ENCODE measurements at places on chromosomes 11 and 22.

DNA sequence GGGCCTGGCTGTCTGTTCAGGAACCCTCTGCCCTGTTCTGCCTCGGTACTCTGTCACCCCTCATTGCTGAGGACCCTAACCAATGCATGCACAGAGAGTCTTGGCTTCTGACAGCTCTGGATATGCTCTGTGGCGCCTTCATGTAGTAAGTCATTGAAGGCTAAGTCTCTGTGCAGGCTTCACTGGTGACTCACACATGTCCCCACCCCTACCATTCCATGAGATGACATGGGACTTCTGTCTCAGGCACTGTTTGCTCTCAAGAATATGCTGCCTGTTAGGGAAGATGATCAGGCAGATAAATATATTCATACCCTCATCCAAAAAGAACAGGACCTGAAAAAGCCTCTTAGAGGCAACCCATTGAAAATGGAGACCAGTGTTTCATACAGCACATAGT is 43.6 kb upstream of the HORMAD2 start:
- no peak for DNase-seq

DNA sequence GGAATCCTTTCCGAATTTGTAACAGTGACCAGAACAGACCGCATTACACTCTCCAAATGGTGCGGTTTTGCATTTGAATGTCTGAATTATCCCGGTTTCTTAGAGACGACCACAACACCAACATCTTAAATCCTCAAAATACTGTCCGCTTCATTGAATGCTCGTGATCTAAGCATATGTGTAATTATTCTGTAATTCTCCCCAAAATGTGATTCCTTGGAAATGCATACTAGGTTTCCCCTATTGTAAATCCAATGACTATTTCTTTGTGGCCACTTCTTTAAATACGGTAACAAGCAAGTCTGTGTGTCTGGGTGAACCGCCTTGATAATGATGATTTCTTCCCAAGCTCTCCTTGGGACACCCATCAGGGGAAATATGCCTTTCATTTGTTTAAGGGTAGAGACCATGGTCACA is 87.3 kb upstream of the DBX1 start:
- peak; percentile 25 for DNase-seq

GRCh38 chr11:76210931-76211851 is 4.9 kb upstream of the WNT11 start:
- no peak for DNase-seq

GRCh38 chr11:118401880-118402590 is 629 bp downstream of the ATP5MG start:
- peak; percentile 91 for DNase-seq

DNA sequence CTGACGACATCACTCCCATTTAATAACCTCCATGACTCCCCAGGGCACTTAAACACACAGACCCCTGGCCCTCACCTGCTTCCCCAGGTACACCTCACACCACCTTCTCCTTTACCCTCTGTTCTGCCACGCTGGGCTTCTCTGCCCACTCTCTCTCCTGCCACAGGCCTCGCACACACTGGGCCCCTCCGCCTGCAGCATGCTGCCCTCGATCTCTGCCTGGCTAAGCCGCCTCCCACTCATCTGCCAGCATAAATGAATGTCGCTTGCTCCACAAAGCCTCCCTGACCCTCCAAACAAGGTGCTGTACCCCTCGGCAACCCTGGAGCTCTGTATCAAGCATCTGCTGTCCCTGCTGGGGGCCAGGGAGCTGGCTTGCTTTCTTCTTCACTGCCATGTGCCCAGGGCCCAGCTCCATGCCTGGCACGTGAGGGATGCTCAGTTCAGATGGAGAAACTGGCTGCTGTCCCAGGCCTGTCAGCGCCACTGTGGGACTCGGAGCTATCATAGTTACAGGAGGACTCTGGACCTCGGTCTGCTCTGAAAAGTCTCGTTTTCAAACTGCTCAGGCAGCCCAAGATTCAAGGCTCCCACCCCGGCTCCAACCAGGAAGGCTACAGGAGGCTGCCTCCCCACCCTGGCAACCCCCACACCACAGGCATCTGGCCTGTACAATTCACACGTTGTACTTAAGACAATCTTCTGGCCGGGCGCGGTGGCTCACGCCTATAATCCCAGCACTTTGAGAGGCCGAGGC is 11.9 kb downstream of the TTLL1 start:
- no peak for DNase-seq

GRCh38 chr22:19568337-19569275 is 44.4 kb upstream of the CLDN5 start:
- peak; percentile 87 for DNase-seq

DNA sequence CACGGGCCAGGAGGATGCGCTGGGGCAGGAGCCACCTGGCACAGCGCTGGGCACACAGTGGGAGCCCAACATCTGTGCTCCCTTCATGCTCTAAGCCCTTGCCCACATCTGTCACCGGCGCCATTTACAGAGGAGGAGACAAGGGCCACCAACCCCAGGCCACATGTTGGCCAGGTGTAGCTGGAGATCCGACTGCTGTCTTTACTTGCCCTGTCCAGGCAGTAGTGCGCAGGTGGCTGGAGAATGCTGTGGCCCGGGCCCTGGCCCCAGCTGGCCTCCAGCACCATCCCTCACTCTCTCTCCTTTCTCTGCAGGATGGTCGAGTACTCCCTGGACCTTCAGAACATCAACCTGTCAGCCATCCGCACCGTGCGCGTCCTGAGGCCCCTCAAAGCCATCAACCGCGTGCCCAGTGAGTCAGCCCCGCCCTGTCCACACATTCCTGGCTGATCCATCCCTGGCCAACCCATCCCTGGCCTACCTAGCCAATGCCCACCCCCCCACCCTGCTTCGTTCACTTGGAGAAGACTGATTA is 48.5 kb downstream of the CACNA1I start:
- no peak for DNase-seq

DNA sequence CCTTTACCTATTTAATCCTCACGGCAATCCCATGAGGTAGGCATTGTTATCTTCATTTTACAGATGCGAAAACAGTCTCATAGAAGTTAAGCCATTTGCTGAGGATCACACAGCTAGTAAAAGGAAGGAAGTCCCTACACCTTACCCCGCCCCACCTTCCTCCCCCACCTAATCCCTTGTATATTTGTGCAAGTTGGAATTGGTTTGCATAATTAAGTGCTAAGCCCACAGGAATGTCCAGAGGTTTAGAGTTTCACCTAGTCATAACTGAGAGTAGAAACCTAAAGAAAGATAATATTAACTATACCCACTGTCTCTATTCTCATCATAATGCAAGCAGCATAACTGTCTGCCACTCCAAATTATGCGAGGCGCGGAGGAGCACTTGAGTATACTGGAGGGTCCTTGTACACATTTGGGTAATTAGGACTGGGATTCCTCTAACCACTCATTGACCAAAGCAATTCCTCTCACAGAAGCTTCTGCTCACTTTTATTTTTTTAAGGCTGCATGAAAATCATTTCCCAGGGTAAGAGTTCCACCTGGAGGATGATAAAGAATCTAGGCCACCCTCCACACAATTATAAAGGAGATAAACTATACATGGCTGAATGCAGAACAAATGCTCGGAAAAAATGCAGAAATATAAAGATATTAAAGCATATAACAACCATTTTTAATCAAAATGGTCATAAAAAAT is 199.9 kb downstream of the FAM181B start:
- no peak for DNase-seq

DNA sequence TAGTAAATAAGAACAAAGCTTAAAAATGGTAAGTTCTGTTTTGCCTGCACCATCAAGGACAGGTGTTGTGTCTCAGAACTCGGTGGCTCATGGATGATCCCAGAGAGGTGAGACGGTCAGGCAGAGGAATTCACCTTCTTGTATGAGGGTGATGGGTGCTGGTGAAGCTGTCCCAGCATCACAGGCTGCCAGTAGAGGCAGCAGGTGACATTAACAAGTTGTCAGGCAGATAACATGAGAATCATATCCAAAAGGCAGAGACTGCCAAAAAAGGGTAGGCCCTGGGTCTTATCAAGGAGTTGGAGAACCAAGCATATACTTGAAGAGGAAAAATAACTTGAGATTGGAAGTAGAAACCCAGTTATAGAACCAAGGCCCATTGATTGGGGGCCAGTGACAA is 437.8 kb downstream of the DYNC2H1 start:
- no peak for DNase-seq

- peak; percentile 70 for DNase-seq
Observed at GRCh38 chr11:62665599-62666258, 617 bp downstream of the CSKMT start.

DNA sequence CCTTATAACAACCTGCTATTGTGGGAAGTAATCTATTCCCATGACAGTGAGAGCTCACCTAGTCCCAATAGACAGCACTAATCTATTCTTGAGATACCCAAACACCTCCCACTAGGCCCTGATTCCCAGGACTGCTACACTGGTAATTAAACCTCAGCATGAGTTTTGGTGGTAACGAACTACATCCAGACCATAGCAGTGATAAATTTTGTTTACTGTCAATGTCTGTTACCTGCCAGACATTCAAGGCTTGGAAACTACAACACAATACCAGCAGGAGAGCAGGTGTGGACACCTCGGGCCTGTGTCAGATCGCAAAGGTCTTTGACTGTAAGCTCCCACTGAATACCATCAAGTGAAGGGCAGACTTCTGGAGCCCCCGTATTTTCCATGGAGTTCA is 187.1 kb downstream of the ARHGAP42 start:
- DNase-seq, result no peak

DNA sequence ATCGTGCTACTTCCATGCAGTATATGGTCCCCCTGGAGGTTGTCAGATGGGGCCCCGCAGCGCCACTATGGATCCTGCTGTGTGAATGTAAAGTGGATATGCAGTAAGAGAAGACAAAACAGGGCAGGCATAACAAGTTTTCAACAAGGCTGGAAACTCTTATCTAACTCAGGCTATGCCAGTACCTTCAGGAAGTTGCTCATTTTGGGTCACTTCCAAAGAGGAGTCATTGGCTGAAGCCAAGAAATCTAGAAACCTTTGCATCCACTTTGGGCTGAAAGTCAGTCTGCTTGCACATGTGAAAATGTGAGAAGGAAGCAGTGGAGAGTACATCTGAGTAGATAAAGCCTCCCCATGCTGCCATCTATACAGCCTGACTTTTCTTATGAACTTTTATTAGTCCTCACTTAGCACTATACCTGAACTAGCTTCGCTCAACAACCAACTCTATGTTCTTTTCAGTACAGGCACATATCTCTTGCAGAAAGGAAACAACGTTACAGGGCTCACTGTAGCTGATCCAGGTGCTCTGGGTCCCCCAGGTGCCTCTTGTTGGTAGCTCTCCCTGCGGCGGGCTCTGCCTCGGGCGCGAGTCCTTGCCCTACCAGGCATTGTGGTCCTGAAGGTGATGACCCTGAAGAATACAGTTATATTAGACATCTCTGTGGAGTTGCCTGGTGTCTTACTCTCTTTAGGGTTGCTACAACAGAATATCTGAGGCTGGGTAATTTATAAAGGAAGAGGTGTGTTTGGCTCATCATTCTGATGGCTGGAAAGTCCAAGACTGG is 12.4 kb downstream of the PIWIL3 start:
- no peak for DNase-seq

DNA sequence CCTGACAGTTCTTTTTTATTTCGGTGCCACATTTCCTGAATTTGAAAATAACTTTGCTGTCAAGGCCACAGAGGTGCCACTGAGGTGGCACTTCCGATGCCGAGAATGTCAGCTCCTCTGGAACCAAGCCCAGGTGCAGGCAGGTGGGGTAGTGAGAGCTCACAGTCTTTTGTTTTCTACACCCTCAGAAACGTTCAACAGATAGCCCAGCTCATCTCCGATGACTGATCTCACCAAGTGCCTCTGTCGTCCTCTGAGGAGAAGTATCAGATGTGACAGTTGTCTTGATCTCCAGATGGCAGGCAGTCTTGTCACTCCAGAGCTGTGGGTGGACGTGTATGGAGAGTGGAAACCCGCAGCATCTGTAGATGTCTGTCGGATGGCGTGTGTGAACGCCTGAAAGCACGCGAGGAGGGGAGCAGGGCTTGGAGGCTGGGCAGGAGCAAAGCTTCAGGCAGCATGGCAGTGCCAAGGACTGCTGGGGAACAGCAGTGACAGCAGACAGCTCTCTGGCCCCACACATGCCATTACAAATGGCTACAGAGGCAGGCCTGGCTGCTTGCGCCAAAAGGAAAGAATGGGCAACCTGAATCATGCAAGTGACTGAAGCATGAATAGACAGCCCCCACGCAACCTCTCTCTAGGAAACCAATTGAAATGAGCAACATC is 877.0 kb downstream of the OPCML start:
- no peak for DNase-seq

GRCh38 chr11:112624431-112624830 is 336.8 kb upstream of the NCAM1 start:
- DNase-seq, result no peak

GRCh38 chr11:68137833-68138232 is 16.6 kb upstream of the CHKA start:
- no peak for DNase-seq

DNA sequence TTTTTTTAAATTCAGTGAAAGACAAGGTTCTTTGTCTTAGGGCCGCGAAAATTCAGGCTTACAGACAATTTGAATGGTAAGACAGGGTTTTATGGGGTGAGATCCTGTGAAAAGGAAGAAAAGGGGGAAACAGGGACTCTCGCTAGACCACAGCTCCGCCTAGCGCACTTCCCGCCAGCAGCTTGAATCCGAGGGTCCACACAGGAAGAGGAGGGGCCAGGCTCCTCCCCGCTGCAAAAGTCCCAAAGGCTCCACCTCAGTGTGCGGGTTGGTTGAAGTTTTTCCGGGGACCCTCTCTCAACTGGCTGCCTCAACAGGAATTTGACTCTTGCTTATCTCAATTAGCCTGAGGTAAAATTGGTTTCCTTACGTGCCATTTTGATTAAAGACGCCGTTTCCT is 950.9 kb upstream of the CNTN5 start:
- no peak for DNase-seq

- DNase-seq, result no peak
Observed at GRCh38 chr11:44637487-44637886, 72.0 kb downstream of the CD82 start.

DNA sequence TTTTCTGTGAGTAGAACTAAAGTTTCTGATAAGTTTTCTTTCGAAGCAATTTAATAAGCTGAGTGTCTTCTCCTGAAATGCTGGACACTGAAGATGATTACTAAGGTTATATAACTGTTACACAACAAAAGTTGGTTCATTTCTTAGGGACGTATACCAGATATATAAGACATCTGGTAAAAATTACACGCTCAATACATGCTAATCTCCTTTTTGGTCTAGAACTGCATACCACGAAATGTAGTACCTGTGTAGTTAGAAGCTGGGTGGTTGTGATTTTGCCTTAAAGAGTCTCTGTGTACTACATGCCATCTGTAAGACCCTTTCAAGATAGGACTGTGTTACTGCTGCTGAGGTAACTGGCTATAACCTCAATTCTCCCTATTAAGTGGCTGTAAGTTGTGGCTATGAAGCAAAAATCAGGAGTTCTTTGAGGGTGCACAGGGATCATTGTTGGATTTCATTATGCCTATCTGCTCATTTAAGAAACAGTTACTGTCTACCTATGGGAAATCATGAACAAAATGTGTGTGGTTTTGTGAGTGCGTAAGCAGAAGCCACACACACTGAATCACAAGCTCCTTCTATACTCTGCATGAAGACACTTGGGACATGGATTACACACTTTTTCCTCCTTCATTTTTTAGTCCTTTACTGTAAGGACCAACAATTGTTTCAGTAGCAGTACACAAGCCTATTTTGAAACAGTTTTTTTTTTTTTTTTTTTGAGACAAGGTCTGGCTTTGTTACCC is 195.9 kb downstream of the SWAP70 start:
- peak; percentile 30 for DNase-seq

- DNase-seq, result no peak
Observed at GRCh38 chr22:35547987-35548721, 7.5 kb downstream of the RASD2 start.
